ENCODE measurements at places on chromosomes 11 and 22.

DNA sequence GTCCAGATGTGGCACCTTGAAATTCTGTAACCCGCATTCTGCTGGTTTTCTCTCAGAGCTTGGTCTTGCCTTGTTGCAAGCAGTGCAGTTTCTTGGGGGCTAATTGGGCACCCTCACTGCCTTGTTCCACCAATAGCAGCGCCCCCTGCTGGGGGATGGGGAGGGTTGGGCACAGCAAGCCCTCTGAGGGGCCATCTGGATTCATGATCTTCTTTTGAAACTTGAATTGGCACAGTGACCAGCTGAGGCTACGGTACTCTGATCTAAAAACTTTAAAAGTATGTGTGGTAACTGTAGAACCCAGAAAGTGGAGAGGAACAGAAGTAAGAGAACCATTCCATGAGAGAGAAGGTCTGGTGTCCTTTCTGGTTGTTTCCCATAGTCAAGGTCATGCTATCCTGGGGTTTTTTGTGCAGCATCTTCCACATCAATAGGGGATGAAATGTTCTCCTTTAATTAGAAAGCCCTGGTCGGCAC, 64.2 kb downstream of the MED15 start:
- DNase-seq: peak; percentile 52

DNA sequence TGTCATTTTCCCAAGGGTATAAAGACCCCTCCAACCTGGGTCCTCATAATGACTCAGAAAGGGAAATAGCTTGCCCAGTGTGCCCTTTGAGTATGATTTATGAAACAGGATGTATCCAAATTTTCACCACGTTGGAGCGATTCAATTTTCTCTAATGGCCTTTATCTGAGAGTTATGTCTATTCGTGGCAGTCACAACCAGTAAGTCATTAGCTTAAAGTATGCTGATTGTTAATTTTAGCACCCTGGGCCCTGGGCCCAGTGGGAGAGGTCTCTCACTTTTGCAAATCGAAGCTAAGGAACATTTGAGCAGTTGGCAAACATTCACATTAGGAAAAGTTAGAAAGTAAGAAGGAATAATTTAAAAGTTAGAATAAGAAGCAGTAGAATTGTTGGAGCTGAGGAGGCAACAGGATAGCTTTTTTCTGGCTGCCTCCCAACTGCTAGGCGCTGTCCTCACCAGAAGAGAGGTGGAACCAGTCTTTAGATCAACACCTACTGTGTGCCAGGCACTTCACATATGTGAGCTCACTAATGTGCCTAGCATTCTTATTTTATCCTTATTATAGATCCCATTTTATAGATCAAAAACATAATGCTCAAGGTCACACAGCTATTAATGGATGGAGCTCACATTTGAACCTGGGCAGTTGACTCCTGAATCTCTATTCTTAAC, 24.5 kb downstream of the INSC start:
- DNase-seq: no peak

- no peak for DNase-seq
Observed at GRCh38 chr11:57903441-57904123, 120.1 kb upstream of the OR9Q1 start.

DNA sequence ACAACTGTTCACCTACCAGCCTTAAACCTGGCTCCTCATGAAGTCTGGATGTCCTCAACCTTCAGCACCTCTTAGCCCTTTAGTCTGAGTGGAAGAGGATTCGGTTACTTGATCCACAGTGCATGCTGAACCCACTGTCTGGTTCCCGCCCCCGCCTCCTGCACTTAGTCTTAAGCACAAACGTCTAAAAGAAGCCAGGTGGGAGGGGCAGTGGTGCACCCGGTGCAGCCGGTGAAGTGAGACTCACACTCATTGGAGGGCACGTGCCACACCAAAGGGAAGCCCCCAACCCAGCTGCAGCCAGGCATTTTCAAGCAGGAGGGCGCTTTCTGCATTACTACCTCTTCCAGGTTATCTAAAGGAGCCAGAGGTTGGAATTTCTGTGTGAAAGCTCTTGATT, 146.8 kb downstream of the COMMD9 start:
- DNase-seq: no peak

DNA sequence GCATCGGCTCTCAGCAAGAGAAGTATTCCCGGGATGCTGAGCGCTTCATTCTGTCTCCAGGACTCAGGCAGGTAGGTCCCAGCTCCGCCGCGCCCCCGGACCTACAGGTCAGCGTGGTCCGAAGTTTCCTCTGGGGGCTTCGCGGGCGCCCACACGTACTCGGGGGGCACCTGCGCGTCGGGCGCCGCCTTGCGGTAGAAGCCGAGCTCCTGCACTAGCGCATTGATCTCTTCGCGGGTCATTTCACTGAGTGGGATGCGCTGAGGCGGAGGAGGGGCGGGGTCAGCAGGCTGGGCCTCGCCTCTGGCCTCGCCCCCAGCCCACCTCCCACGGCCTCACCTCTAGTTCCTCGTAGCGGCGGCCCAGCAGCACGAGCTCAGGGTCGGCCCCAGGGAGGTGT, 2.5 kb downstream of the SELENOM start:
- no peak for DNase-seq

GRCh38 chr11:10333490-10333889, 28.6 kb downstream of the ADM start:
- no peak for DNase-seq

- DNase-seq: no peak
Observed at GRCh38 chr11:121587182-121587581, 134.4 kb upstream of the SORL1-AS1 start.

DNA sequence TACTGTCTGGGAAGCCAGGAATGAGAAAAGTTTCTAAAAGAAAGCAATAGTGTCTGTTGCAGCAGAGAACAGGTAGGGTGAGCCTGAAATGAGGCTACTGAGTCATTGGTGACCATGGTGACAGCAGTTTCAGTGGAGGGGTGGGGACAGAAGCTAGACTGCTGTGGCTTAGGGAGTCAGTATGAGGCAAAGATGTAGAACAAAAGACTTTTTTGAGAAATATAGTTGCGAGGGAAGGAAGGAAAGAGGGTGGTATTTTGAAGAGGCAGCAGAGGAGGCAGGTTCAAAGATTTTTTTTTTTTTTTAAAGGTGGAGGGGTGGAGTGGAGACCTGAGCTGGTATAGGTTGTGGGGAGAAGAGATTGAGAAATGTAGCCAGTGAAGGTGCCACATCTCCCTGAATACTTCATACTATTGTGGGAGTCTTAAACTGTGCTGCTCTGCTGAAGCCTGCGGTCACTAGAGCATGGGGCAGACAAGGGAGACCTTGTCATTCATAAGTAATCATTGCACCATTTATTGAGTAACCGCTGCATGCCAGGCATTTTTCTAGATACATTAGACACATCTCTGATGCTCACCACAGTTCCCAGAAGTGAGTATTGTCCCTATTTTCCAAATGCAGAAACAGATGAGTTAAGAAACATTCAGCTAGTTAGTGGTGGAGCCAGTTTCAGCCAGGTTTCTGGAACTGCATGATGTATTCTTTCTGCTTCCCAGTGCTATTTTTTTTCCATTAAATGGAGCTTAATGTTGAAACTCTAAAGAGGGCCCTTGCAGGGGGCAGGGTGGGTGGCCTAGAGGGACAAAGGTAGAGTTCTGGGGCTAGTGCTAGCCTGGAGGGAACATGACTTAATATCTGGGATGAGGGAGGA, 49.9 kb downstream of the STIM1 start:
- no peak for DNase-seq

GRCh38 chr22:21929253-21929652, 23.4 kb downstream of the PPM1F start:
- DNase-seq: no peak

DNA sequence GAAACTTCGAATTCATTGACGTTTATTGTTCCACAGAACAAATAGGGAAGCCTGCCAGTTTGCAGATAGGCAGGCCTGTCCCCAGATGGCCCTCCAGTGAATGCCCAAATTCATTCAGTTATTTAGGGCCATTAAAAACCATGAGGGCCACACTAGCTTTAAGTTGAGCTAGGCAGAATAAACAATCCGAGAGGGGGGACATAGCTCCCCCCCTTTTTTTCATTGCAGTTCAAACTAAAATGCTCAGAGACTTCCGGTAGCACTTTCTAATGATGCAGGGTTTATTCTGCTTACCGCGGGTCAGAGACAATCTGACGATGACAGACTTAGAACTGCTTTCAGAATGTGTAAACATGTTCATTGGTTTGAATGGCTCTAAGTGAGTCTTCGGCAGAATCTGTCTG, 72.0 kb downstream of the ZBTB16 start:
- no peak for DNase-seq

DNA sequence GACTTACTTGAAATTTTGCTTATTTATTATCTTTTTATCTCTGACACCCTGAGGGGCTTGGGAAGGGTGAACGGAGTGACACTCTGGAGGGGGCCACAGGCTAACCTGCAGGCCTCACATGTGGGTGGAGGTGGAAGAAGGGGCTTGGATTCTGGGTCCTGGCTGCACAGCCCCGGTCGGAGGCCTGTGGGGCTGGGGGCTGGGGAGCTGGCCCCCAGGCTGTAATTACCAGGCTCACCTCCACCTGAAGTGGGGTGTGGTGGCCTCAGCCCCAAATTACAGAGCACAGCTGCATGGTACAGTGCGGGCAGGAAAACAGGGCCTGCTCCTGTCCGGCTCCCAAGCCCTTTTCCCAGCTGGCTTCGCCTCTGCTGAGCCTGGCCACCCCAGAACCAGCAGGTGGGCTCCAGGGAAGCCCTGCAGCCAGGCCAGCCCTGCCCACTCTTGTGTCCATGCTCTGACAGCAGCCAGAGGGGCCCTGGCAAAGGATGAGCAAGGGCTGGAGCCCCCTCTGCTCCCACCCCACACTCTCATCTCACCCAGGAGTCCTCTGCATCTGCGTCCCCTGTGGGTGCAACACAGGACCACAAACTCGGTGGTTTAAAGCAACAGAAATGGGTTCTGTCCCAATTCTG, 48.0 kb downstream of the IGF2 start:
- no peak for DNase-seq

DNA sequence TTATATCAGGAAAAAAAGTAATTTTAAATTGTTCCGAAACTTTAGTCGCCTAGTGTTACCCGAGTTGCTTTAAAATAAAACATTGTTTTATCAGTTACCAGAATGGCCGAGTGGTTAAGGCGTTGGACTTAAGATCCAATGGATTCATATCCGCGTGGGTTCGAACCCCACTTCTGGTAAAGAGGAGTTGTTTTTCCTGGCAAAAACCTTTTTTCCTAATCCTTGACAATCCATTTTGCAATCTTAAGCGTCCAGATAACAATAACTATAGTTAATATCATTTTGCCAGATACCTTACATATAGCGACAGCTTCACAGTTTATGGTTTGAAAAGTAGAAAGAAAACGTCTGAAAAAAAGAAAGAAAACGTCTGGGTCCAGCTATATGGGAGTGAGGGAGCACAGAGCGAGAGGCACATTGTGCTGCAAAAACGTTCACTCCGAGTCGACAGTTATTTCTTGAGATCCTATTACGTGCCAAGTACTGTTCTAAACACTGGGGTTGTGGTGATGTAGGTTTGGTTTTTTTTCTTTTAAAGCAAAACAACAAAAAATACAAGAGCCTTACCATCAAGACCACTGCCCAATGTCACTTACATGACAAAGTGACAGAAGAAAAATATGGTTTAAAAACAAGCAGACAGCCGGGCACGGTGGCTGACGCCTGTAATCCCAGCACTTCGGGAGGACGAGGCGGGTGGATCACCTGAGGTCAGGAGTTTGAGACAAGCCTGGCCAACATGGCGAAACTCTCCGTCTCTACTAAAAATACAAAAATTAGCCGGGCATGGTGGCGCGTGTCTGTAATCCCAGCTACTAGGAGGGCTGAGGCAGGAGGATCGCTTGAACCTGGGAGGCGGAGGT, 40.6 kb downstream of the OR4D9 start:
- DNase-seq: no peak

DNA sequence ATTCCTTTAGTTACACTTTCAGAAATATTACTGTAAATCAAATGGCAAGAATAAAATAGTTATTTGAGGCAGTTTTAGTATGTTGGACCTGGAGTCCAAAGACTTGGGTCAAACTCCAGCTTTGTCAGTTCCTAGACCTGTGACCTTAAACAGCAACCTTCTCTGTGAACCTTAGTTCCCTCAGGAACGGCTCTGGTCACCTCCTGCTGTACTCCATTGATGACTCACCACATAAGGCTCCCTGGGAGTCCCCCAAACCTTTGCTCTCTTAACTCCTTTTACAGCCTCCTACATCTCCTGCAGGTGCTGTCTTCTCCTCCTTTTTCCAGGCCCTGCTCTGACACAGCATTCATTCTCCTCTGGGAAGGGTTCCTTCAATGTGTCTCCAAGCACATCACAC, 29.1 kb downstream of the LIMK2 start:
- DNase-seq: no peak

GRCh38 chr22:36741204-36741793, 34.6 kb downstream of the IFT27 start:
- peak; percentile 37 for DNase-seq

DNA sequence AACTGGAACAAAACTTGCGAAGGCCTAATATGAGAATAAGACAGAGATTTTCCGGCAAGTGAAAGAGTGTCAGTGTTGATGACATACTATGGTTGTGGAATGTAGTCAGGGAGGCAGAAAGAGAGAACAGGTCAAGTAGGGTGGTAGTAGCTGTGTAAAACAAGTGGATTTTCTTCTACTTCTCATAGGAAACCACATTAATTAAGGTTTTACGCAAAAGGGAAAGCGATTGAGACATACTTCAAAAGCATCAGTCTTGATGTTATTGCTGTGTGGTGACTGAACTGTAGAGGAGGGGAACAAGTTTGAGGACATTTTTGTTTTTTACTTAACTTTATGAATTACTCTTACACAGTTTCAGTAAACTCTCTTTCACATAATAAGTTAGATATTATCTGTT, 186.0 kb upstream of the CNTN5 start:
- DNase-seq: no peak

GRCh38 chr11:64314146-64314804, 3.1 kb downstream of the TRMT112 start:
- DNase-seq: no peak

DNA sequence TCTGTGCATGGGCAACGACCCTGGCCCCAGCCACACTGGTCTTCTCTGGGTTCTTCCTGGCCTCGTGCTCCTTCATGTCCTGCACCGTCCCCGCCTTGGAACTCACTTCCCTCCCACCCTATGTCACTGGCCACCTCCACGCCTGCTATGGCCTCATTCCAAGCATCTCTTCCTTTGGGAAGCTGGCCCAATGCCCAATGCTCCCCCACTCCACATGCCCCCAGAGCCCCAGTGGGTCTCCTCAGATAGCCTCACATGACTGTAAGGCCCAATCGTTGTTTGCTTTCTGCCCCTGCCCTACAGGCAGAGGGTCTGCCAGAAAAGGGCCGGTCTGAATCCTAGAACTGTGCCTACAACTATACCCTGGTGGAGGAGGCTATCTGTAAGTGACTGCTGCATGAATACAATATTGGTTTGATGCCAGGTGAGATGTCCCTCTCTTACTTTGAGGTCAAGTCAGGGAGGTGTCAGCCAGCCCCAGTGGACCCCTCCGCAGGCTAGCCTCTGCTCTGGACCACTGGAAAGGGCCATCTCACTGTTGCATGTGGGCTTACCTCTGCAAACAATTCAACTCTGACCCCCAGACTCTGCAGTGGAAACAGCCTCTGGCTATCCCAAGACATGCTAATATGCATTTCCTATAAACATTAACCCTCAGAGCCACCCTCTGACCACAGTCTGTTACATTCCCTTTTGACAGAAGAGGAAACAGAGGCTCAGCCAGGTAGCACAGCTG, 2.1 kb upstream of the GNAZ start:
- no peak for DNase-seq

Measured in 8988T (cell line).